D721Med (cell line): ENCODE measurements at places on chromosomes 5 and 9.

GRCh38 chr9:133895335-133895734 is 96.8 kb downstream of the VAV2 start:
- no peak for DNase-seq

DNA sequence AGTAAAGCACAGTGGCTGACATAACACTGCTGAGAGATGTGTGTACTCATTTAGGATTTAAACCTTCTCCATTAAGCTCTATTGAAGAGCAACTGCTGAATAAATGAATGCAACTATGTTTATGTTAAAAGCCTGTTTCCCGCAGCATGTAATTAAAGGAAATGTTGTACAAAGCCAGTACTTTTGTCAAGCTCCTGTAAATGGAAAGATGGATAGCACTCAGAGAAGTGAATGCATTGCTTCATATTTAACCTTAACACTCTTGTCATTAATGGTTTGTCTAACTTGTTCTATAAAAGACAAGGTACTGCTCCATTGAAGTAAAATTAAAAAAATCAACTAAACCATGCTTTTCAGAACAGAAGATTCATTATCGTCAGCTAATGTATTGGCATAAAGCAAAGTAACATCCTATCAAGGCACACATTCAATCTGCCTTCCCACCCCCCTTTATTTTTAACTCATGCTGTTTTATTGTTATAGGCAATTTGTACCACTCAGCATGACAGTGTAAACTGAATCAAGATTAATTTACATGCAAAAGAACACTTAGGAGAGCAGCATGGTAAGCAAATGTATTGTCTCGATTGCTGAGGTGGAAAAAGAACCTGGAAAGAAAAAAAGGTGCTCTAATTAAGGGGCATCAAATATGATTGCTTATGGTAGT is 240.9 kb upstream of the TBCA start:
- DNase-seq = no peak

DNA sequence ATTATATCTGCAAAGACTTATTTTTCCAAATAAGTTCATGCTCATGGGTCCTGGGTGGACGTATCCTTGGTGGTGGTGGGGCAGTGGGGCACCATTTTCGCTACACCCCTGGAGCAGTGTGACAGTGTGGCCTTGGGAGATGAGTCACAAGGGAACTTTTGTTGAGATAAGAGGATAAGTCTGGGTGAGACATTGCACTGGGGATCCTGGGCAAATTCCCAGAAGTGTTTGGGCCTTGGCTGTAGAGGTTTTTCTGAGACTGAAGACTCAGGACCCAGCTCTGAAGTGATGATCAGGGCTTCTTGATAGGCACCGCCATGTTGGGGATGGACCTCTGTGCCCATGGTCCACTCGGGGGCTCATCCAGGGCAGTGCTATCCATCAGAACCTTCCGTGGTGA is 149.4 kb downstream of the MACROH2A1 start:
- DNase-seq = no peak

DNA sequence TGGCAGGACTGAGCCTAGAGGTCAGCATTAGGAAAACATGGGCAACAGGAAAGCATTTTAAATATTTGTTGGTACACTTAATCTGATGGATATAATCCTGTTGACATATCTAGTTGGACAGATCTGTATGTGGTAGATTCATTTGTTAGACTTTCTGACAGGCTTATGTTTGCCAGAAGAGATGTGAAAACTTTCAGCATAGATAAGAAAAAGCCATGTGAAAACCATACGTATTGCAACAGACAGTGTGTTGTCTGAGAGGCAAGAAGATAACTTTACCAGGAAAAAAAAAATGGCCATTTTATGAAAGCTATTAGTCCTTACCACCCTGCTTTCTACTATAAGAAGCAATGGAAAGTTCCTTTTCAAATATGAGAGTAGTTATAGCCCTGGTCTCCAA is 1902.2 kb upstream of the C9orf72 start:
- DNase-seq = no peak

GRCh38 chr5:52605317-52606313 is 182.1 kb upstream of the ITGA1 start:
- no peak for DNase-seq

GRCh38 chr5:74765201-74765600 is 1.7 kb downstream of the GFM2 start:
- DNase-seq = no peak

- DNase-seq = no peak
Observed at GRCh38 chr5:143233031-143233430, 170.5 kb downstream of the NR3C1 start.

- DNase-seq = no peak
Observed at GRCh38 chr5:15612915-15613635, 113.1 kb downstream of the FBXL7 start.

- no peak for DNase-seq
Observed at GRCh38 chr5:15501091-15501791, 1.3 kb downstream of the FBXL7 start.

- no peak for DNase-seq
Observed at GRCh38 chr5:171188016-171188415, 121.0 kb upstream of the TLX3 start.

DNA sequence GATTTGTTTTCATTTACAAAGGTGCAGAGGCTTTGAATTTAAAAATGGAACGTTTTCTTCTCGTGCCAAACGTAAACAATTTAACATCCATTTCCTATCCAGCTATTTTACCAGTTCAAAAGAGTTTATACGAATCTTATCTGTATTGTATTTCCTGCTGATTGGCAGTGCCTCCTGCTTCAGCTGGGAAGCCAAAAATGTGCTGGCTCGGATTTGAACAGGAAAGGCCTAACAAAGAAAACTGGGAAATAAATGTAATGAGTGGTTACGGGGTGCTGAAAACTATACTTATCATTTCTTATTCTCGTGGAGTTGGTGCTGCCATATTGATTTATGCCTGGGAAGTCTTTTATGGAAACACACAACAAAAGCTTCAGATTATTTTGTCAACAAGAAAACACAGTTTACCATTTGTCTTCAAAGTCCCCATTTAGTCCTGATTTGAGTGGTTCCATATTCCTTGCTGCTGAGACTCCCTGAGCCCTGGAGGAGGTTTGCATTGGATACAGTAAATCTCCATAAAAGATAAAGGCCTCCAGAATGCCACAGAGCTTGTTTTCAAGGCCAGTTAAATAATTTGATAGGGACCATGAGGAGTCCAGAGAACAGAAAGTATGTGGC is 507.4 kb downstream of the RASEF start:
- DNase-seq = no peak

DNA sequence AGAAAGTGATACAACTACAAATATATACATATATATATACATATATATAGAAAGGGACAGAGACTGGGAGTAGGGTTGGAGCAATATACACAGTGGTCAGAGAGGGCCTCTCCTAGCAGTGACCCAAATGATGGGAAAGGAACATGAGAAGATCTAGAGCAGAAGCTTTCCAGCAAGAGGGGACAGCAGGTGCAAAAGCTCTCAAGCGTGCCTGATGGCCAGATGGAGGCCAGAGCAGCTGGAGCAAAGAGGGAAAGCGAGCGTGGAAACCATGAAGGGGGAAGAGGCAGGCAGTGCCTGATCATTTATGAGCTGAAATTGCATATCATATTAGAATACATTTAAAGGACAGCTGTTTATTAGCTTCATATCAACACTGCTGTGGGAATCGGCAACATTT is 7.6 kb upstream of the GRPEL2 start:
- no peak for DNase-seq

GRCh38 chr5:77486344-77486962 is 5.7 kb downstream of the WDR41 start:
- DNase-seq = no peak

DNA sequence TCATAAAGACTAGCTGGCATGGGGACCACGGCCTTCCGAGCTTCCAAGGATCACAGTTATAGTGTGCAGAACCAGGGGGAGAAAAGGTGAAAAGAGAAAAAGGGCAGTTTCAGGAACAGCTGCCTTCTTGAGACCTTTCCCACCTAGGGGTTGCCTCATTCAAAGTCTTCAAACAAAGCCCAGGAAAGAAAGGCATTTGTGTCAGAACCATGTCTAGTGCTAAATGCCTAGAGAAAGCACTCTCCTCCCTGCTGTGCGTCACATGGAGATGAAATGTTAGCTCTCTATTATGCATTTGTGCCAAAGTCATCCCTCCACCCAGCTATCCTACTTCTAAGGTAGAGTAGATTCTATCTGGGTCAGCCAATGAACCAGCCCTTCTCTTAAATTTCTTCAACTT is 1037.3 kb upstream of the WWC1 start:
- DNase-seq = no peak

- no peak for DNase-seq
Observed at GRCh38 chr5:100430268-100431195, 104.6 kb upstream of the FAM174A start.

- no peak for DNase-seq
Observed at GRCh38 chr9:88184976-88185375, 46.7 kb upstream of the SPATA31C2 start.

GRCh38 chr9:122347348-122348287 is 23.2 kb upstream of the PTGS1 start:
- DNase-seq = no peak

DNA sequence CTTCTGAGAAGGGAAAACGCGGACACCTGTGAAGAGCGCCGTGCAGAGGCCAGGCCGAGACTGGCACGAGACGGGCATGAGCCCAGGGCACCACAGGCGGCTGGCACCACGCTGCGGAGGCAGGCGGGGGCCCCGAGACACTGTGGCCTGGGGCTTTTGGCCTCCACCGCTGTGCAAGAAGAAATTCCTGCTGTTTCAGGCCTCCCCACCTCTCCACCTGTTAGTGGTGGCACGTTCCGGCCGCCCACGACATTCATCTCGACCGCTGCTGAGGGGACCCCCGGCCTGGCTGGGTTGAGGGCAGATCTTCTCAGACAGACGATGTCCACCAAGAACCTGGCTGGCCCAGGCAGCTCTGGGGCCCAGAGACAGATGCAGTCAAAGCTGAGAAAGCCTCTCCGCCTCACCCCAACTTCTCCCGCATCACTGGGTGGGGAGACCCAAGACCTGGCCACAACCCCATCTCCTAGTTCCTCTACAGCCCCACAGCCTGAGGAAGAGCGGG is 11.5 kb downstream of the NACC2 start:
- DNase-seq = no peak

DNA sequence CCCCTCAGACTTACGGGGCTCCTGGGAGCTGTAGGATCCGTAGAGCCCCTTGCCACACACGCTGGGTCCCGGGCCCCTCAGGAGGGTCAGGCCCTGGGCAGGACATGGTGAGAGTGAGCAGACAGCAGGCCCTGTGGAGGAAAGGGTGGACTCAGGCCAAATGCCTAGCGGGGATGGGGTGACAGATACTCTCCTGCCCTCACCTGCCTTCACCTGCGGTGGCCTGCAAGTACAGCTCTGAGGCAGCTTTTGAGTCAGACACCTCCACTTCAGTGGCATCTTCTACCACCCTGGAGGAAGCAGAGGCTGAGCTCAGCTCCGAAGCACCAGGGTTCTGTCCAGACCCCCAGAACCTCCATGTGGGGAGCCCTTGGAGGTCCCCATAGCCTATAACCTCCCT is 26.2 kb downstream of the SLC35A4 start:
- no peak for DNase-seq

- DNase-seq = no peak
Observed at GRCh38 chr9:117081641-117082317, 333.1 kb downstream of the ASTN2 start.
